ENCODE measurements at places on chromosomes 2 and 18.
A peak's percentile ranks its signal among the peaks of the same experiment; 100 is the strongest.

DNA sequence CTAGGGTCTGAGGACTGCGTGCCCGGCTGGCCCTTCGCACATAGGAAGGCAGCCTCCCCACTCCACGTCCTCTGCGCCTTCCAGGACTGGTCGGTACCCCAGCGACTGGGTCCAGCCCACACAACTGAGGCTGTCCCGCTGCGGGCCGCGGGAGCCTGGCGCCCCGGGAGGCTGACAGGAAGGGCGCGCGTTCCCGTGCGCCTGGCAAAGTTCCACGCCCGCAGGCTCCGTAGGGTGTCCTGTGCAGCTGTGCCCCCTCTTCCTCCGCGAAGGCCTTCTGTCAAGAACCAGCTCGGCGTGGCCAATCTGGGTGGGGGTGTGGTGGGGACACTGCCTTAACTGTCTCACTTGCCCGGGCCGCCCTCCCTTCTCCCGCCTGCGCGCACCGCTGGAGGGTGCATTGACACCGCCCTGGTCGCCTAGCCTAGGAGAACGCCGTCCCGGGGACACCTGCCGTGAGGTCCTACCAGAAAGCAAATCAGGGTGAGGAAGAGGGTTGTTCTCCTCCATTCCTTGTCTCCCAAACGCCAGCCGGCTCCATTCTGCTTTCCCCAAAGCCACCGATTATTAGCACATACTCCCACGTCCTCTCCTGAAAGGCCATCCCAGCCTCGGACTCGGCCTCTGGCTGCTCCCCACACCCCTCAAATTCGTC lies 618 bp upstream of the LYPD1 start:
- no peak for DNase-seq

- no peak for DNase-seq
Measured at GRCh38 chr2:12046641-12047040, 300.2 kb downstream of the LPIN1 start.

DNA sequence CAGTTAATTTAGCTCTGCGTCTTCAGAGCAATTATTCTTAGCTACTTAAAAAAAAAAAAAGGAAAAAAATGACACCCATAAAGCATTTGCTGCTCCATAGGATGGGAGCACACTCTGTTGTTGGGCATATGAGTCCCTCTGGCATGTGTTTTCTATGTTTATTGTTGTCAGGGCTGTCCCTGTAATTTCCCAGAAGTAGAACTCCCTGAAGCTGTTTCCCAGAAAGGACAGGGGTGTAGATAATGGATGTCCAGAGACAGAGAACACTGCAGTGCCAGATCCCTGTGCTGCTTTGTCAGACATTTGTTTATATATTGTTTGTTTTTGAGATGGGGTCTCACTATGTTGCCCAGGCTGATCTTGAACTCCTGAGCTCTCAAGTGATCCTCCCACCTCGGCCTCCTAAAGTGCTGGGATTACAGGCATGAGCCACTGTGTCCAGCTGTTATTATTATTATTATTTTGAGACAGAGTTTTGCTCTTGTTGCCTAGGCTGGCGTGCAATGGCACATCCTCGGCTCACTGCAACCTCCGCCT lies 32.6 kb downstream of the GALM start:
- DNase-seq = no peak

- no peak for DNase-seq
Measured at GRCh38 chr2:236805800-236806531, 236.3 kb downstream of the ACKR3 start.

DNA sequence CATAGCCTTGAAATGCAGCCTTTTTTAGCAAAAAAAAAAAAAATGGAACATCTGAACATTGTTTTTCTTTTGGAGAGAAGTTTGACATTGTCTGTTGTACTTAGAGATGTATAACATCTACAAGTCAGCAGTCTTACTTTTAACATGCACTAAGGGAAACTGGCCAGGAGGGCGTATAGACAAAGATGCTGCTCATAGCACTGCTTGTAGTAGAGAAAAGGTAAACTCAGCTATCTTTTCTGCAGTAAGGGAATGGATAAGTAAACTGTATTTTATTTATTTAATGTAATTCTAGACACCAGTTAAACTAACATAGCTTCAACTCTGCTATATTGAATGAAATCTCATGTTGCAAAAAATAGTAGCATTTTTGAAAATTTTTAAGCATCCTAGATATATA lies 489.6 kb downstream of the PTPRM start:
- DNase-seq = no peak

DNA sequence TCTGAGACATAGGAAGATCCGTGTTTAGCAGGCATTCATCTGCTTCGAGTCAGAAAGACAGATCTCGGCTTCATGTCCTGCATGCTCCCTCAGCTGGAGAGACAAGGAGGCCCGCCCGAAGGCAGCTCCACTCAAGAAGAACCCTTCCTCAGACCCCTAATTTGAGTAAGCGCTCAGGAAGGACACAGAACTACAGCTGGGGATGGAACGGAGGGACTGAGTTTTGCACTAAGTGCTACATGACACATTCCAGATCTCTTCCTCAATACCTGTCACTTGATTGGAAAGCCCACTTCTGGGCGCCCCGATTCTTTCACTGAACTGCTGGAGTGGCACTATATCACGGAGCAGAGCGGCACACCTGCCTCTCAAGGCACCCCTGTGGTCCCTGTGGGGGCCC lies 185.6 kb upstream of the PXDN start:
- no peak for DNase-seq

- DNase-seq = no peak
Measured at GRCh38 chr2:239561446-239562001, 160.7 kb upstream of the HDAC4 start.

GRCh38 chr18:45528712-45529336 lies 86.5 kb upstream of the SLC14A2 start:
- no peak for DNase-seq

DNA sequence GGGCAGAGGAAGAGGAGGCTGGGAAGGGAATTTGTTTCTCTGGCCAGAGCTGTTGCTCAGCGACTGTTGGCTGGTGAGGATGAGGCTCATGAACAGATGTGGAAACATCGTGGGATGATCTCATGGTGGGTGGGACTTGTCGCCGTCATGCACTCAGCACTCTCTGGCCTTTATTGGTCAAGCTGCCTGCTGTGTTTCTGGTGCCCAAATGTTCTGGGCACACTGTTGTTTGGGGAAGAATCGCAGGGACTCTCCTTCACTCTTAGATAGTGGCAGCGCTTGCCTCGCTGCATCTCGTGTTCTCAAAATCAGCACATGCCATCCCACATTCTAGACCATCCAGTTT lies 145.6 kb downstream of the AGAP1 start:
- no peak for DNase-seq

- no peak for DNase-seq
Measured at GRCh38 chr2:138182937-138183312, 218.7 kb downstream of the HNMT start.

- no peak for DNase-seq
Measured at GRCh38 chr2:199982126-199982843, 26.9 kb downstream of the MAIP1 start.

DNA sequence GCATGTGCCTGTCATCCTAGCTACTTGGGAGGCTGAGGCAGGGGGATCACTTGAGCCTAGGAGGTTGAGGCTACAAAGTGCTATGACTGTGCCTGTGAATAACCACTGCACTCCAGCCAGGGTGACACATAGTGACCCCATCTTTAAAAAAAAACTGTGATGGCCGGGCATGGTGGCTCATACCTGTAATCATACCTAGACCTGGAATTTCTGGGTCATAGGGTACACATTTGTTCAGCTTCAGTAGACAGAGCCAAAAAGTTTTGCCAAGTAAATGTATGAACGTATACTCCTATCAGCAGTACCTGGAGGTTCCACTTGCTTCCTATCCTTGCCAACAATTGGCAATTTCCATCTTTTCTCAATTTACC lies 6.4 kb upstream of the IGFBP2 start:
- DNase-seq = no peak

DNA sequence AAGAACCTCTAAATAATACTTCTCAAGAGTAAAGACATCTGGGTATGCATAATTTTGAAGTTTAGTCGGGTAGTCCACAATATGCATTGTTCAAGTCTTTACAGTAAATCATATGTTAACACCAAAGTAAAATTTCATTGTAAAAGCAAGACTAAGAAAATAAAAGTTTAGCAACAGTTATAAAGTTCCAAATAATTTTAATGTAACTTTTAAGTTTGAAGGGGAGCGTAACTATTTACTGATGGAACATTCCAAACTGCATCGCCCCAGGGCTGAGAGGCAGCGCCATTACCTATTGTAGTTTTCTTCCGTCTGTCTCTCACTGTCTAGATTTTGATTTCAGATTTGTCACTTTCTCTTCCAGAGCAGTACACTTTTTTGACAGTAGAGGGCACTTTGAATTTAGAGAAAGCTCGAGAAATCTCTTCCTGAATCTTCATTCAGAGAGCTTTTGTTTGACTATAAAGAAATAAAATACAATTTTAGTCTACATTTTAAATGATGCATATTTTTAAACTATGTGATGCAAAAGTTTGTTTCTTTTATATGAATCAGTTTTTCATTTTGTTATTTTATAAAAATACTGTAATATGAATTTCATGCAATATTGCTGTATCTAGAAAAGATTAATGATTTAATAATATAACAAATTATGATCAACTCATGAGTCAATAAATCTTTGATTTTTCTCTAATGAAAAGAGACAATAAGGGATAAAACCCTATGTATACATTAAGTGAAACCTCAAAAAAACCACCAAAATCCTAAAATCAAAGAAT lies 389.8 kb downstream of the FIGN start:
- peak; percentile 46 for DNase-seq

- no peak for DNase-seq
Measured at GRCh38 chr2:219621935-219622334, 5.5 kb upstream of the SLC4A3 start.

GRCh38 chr18:37334631-37335408 lies 230.8 kb downstream of the CELF4 start:
- no peak for DNase-seq

GRCh38 chr2:239607517-239608191 lies 206.8 kb upstream of the HDAC4 start:
- no peak for DNase-seq

DNA sequence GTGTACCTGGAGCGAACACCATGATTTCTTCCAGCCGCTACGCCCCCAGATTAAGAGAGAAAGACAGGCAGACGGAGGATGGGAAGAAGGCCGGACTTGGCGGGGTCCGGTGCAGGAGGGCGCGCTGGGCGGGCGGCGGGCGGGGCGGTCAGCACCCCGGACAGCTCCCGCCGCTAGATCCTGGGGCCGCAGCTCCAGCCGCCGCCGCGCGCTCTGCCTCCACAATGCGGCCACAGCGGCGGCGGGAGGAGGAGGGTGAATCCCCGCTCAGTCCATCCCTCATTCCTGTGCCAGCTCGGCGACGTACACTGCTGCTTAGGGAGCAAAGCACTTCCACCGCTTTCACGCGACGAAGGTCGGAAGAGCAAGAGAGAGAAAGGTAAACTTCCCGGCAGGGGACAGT lies at the start of gene AKAIN1:
TSS of gene AKAIN1 (minus strand) at position 226 of the 403 bp plus-strand sequence. CDS start at position 22, 204 bp downstream.
- DNase-seq = peak; percentile 48

GRCh38 chr2:217753460-217754200 lies 249.2 kb downstream of the TNS1 start:
- DNase-seq = no peak

DNA sequence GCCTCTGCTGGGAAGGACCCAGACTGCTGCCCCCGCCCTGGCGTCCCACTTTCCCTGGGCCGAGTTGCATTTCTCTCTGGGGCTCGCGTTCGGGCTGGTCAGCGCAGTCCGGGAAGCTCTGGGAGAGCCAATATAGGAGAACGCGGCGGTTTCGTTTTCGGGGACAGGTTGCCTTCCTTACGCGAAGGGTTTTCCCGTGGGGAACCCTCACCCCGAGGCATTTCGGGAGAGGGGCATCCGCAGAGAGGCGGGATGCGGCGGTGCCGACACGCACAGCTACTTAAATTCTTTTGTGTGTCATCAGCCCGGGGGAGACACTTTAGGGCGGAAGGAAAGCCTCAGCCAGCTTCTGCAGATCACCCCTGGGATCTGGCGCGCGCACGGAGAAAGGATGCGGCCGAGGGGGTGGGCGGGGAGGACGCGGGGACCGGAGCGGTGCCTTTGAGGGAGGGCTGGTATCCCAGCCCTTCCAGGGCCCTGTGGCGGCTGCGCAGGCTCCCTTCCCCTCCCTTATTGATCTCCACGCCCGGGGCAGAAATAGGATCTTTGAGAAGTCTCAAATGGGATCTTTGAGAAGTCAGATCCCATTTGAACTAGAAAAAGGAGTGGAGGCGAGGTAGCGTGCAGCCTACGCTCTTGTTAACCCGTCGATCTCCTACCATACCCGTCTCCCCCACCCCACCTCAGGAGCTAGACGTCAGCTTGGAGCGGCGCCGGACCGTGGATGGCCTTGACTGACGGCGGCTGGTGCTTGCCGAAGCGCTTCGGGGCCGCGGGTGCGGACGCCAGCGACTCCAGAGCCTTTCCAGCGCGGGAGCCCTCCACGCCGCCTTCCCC lies 1.2 kb downstream of the GATA6 start:
- DNase-seq = no peak

- DNase-seq = no peak
Measured at GRCh38 chr2:200336980-200337615, 30.6 kb downstream of the SPATS2L start.

DNA sequence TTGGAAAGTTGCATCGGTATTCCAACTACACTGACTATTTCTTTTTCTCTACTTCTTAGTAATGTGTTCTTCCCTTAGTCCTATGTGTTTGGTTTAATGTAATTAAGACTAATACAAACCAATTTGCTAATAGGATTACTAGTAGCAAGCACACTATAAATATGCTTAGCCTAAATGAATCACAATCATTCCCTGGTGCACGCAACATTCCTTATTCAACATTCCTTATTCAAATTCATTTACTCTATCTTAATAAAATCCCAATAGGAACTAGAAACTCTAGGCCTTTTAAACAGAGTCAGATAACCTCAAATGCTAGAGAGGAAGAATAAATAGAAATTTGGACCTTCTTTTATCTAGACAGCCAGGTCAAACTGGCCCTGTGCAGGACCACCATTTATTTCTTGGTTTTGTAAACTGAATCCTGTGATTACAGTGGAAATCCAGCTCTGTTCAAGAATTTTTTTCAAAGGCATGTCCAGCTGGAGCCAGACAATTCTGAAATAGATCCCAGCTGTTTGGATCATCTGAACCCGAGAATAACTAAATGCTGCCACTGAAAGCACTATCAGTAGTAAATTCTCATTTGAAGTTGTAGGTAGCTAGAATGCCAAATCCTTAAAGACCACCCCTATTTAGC lies 103.1 kb downstream of the PPP1R1C start:
- no peak for DNase-seq

DNA sequence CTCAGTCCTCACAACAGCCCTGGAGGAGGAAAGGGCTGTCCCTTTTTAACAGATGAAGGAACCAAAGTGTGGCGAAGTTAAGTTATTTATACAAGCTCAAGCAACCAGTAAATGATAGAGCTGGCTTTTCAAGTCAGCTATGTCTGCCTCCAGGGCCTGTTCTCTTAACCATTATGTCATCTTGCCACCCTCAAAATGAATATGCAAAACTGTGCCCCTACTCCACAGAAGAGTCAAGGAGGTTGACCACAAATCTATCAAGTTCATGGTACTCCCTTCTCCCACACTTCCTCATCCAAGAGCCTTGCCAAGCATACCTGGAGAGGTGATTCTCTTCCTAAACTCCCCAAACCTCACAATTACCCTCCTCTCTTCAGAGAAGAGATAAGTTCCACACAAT lies 37.3 kb upstream of the CREB1 start:
- DNase-seq = no peak

- DNase-seq = no peak
Measured at GRCh38 chr2:160214461-160215445, 14.7 kb upstream of the ITGB6 start.

- no peak for DNase-seq
Measured at GRCh38 chr2:160270571-160271113, 70.6 kb upstream of the ITGB6 start.

GRCh38 chr2:20667151-20667530 lies 197 bp downstream of the GDF7 start:
- DNase-seq = no peak

- DNase-seq = peak; percentile 68
Measured at GRCh38 chr2:74947703-74948102, 10.7 kb upstream of the POLE4 start.

All from NT2/D1 (cell line).